Brain pericyte (primary cell): ENCODE measurements at places on chromosomes 6 and 20.

GRCh38 chr6:45031601-45032000 is 296.5 kb upstream of the RUNX2 start:
- no peak for DNase-seq

GRCh38 chr6:53494076-53494475 is 50.8 kb downstream of the GCLC start:
- DNase-seq = no peak

DNA sequence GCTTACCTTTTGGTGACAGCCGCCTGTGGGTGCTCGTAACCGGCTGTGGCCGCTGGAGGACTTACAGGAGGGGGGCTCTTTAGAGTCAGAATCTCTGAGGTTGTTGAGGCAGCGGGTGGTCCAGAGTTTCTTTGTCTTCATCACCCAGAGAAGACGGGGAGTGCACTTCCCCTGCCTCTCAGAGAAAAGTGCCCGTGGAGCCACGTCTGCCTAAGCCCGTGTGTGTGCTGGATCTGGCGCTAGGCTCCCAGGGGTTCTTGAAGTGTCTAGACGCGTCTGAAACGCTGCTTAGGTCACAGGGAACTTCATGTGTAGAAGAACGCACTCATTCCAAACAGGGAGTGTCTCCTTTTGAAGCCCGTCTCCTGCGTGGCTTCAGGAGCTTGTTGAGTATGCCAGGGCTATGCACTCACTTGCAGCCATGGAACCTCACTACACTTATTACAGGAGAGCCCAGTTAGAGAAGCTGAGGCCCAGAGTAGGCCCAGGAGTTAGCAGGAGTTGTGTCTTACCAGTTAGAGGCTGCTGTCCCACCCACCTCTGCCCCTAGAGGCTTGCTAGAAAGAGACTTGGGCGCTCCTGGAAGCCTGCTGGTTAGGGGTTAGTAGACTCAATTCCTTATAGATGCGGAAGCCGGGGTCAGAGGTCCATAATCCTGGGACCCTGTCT is 1.3 kb downstream of the LSM14B start:
- DNase-seq = no peak

GRCh38 chr6:27777614-27778355 is 134.4 kb downstream of the OR2B2 start:
- DNase-seq = no peak

- DNase-seq = peak; percentile 32
These were observed 144.2 kb downstream of the JARID2 start for GRCh38 chr6:15389765-15390723.

DNA sequence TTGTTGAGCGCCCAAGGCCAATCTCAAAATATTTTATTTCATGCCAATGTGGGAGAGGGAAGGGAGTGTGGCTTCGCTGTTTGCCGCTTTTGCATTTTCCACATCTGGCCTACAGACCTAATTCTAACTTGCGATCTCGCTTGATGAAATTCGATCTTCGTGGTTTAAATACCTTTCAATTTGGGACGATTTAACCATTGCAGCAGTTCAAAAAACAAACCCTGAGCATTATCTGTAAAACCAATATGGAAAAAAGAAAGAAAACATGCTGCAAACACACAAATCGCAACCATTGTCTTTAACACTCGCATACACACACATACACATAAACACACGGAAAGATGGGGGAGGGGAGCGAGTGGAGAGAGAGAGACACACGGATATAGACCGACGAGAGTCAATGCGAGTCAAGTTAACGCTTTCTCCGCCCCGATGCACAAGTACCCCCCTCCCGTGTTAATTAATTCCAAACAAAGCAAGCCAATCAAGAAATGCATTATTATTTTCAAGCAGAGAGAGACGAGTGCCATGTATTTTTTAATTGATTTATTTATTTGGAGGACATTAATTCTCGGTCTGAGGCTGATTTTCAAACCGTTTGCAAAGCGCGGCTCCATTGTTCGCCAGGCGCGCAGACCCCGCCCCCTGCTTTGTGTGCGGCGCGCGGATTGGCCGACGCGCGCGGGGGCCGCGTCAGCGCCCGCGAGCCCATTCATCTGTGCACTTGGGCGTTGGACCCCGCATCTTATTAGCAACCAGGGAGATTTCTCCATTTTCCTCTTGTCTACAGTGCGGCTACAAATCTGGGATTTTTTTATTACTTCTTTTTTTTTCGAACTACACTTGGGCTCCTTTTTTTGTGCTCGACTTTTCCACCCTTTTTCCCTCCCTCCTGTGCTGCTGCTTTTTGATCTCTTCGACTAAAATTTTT is at the start of gene MARCKS:
MARCKS (plus strand) TSS at position 721 of the 931 bp plus-strand sequence. CDS start 401 bp downstream, outside the sequence.
- DNase-seq = peak; percentile 78

- no peak for DNase-seq
These were observed 366.2 kb downstream of the TFAP2A start for GRCh38 chr6:10048370-10049297.

DNA sequence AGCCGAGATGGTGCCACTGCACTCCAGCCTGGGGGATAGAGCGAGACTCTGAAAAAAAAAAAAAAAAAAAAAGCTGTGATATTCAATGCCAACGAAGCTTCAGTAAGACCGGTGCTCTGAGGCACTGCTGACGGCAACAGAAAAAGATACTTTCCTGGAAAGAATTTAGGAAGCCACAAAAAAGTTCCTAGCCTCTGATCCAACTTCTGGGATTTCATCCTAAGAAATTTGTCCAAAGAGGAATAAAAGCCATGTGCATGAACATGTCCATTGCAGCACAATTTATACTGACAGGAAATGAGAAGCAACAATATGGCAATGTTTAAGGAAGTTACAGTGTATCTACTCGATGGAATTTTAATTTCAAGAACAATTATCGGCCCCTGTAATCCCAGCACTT is 24.5 kb upstream of the CARMIL1 start:
- no peak for DNase-seq

- no peak for DNase-seq
These were observed 817 bp downstream of the ME1 start for GRCh38 chr6:83429857-83430610.

GRCh38 chr20:63295018-63295417 is 2.0 kb downstream of the COL20A1 start:
- DNase-seq = no peak
